GM23248 (cell line): ENCODE measurements at places on chromosomes 1 and 21.

DNA sequence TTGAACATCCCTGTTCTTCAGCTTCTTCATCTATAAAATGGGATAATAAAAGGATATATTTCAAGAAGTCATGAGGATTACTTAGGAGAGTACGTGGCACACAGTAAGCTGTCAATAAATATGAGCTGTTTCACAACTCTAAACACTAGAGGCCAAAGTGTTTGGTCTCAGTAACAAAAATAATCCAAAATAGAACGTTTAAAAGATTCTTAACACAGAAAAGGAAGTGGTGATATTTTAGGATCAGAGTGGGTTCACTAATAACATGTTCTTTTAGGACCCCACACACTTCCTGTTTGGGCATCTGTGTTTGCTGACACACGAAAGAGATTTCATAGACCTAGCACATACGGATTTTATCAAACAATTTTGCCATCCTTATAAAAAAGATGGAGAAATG is 32.9 kb downstream of the TNFSF18 start:
- H3K27me3 ChIP-seq = no peaks in the 10 kb centered on the region
- DNase-seq = no peak
- no peaks in the 10 kb centered on the region for H3K4me1 ChIP-seq
- H3K4me3 ChIP-seq = no peak overlapping the region
- H3K36me3 ChIP-seq = no peaks in the 10 kb centered on the region

GRCh38 chr1:171740356-171740863 is 1.5 kb downstream of the VAMP4 start:
- H3K36me3 ChIP-seq = peaks cover 23% of the 10 kb centered on the region
- DNase-seq = peak; percentile 56
- H3K27me3 ChIP-seq = no peaks in the 10 kb centered on the region
- H3K4me3 ChIP-seq = peak overlapping the region; percentile 96
- H3K4me1 ChIP-seq = peaks cover 34% of the 10 kb centered on the region
- peak overlapping the region; percentile 98 for H3K27ac ChIP-seq

DNA sequence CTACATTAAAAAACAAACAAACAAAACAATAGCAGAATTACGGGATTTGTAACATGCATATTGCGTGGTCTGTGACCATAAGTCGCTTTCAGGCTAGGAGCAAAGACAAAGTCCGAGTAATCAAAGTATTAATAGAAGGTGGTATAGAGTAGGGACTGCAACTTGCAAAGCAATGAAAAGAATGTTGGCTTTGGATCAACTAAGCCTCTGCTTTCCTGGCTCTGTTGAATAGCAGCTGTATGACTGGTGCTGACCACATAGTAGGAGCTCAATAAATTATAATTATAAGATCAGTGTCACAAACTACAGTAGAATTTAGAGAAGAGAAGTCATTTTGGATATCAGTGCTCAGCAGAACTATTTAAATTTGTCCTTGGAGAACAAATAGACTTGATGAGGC is 586.4 kb downstream of the DPYD start:
- DNase-seq = peak; percentile 83
- no peaks in the 10 kb centered on the region for H3K36me3 ChIP-seq
- H3K27me3 ChIP-seq = no peaks in the 10 kb centered on the region
- no peak overlapping the region for H3K4me3 ChIP-seq

DNA sequence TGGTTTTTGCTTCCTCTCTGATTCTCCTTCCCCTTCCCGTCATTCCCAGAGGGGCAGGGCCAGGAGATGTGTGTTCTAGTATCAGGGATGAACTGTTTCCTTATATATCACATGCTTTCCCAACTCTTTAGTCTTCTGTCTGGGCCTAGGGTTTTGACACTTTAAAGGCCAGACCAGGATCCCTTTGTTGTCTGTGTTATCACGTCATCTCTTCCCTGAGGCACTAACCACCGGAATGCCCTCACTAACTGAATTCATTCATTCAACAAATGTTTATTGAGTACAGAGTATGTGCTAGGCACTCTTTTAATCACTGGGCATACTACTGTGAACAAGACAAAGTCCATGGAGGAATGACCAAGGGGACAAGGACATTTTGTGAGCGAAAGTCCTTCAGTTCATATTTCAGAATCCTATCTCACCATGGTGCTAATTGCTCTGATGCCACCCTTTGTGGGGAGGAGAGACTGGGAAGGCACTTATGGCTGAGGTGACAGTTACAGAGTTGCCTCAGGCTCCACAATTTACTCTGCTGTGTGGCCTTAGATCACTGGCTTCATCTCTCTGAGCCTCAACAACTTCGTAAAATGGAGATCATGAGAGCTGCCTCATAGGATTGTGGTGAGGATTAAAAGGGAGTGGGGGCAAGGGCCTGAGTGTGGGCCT is 12.0 kb upstream of the ZNF362 start:
- DNase-seq = no peak
- peaks cover 28% of the 10 kb centered on the region for H3K27me3 ChIP-seq
- no peak overlapping the region for H3K27ac ChIP-seq
- no peak overlapping the region for H3K4me3 ChIP-seq

GRCh38 chr1:25117233-25117823 is 115.0 kb downstream of the SYF2 start:
- no peaks in the 10 kb centered on the region for H3K36me3 ChIP-seq
- peaks cover 11% of the 10 kb centered on the region; the same call in 1 of the 2 replicates for H3K27me3 ChIP-seq
- no peak overlapping the region for H3K27ac ChIP-seq

DNA sequence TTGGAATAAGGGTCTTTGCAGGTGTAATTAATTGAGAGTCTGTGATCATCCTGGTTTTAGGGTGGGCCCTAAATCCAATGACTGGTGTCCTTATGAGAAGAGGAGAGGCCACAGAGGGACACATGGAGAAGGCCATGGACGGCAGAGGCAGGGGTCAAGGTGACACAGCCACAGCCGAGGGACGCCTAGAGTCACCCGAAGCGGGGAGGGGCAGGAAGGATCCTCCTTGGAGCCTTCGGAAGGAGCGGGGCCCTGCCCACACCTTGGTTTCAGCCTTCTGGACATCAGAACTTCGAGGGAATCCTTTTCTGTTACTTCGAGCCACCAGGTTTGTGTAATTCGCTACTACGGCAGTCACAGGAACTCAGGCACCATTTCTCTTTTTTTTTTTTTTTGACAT is 31.1 kb downstream of the RRP1 start:
- H3K4me1 ChIP-seq = peaks cover 8% of the 10 kb centered on the region; the same call in 1 of the 2 replicates
- H3K4me3 ChIP-seq = no peak overlapping the region
- no peaks in the 10 kb centered on the region for H3K27me3 ChIP-seq

DNA sequence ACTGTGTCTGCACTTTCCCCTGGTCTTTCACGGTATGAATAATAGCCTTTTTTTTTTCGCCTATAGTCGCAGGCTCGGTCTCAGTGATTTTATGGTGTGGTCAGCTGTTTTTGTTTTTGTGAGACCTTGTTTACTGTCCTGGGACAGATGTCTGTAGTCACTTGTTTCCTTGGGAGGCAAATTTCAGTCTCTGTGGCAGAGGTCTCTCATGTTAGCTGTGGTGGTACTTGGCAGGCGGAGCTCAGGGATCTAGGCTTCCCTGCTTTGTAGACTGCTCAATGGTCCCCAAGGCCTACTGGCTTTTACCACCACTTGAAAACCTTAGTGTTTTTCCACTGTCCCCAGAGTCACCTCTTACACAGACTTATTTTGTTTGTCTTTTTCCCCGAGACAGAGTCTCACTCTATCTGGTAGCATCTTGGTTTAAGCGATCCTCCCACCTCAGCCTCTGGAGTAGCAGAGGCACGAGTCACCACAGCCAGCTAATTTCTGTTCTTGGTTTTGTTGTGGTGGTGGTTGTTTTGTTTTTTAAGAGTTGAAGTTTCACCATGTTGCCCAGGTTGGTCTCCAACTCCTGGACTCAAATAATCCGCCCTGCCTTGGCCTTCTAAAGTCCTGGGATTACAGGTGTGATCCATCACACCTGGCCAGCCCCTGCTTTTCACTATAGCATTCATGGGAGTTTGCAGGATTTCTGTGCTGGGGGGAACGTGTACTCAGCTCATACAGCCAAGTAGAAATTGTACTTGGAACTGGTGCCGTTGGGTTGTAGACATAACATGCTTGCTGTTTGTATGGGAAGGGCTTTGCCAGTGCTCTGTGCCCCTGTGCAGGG is 10.3 kb downstream of the RNU1-2 start:
- H3K27ac ChIP-seq = peak overlapping the region; percentile 94
- H3K36me3 ChIP-seq = no peaks in the 10 kb centered on the region
- H3K4me3 ChIP-seq = no peak overlapping the region

DNA sequence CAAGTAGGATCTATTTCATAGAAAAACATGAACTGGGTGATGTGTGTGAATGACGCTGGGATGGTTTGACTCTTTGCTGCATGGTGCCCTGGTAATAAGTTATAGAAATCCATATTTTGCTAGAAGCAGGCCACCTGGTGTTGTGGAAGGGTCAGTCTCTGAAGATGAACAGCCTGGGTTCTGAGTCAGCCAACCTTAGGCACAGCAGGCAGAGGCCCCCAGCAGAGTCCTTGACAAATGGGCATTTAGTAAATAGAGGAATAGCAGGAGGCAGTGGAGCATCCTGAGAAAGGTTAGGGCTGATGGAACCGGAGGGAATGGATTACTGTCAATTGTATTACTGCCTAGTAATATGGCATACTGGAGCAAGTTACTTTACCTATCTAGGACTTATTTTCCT is 20.9 kb downstream of the FGGY start:
- no peak for DNase-seq
- H3K27ac ChIP-seq = no peak overlapping the region
- H3K27me3 ChIP-seq = no peaks in the 10 kb centered on the region
- no peak overlapping the region for H3K4me3 ChIP-seq
- no peaks in the 10 kb centered on the region for H3K36me3 ChIP-seq
- H3K4me1 ChIP-seq = peaks cover 16% of the 10 kb centered on the region; the same call in 1 of the 2 replicates

GRCh38 chr1:92903765-92904164 is 57.5 kb downstream of the DIPK1A start:
- DNase-seq = no peak
- H3K27me3 ChIP-seq = no peaks in the 10 kb centered on the region
- H3K4me1 ChIP-seq = peaks cover 14% of the 10 kb centered on the region
- H3K27ac ChIP-seq = no peak overlapping the region
